ENCODE measurements at places on chromosomes 7 and 10. TPM values are rescaled to one million over a fixed set of nuclear protein-coding genes. Genes with fewer than 3 reads are reported as not detected.

DNA sequence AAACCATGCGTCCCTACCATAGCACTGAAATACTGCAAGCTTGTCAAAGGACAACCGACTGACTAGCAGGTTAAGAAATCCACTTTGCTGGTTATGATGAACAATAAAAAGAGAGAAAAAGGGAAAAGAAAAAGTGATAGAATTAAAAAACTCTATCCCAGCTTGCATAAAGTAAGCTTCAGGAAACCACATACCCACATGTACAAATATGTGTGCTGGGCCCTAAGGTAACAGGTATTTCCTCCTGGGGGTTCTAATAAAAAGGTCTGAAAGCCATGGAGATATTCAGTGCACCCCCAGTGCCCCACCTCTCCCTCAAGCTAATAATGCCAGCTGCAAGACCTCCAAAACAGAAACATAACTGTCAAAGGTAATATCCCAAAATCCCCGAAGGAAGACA is 248.6 kb upstream of the KLF14 start:
- no peak for DNase-seq

Gene DGKB
- polyA plus RNA-seq = 2.5 TPM

- DNase-seq = no peak
Observed at GRCh38 chr10:34049469-34049868, 715.0 kb upstream of the NRP1 start.

GRCh38 chr10:11533328-11533781 is 78.1 kb downstream of the USP6NL start:
- no peak for DNase-seq

GRCh38 chr7:141950806-141951205 is 4.0 kb upstream of the CLEC5A start:
- no peak for DNase-seq

DNA sequence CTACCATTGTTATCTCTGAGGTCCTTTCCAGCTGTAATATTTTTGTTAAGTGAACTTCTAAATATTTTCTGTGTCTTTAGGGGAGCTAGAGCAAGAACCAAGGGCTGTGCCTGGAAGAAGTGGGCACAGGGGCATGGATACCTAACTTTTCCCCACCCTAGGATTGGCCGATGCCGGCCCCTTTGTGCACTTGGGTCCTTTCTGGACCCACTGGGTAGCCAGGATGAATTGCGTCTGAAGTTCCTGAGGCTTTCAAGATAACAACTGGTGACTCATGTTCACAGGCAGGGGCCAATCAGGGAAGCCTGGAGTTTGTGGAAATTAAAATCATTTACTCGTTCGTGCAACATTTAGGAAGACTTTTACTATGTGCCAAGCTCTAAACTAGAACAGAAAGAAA is 758 bp downstream of the DPCD start:
- DNase-seq = no peak

- no peak for DNase-seq
Observed at GRCh38 chr10:74208997-74209396, 58.0 kb downstream of the ADK start.

Gene MET
- 48.2 TPM for polyA plus RNA-seq

- DNase-seq = no peak
Observed at GRCh38 chr7:15752377-15752776, 65.9 kb upstream of the MEOX2 start.

- DNase-seq = no peak
Observed at GRCh38 chr7:43108255-43109011, 4.0 kb upstream of the HECW1 start.

Gene PIP
- not detected for polyA plus RNA-seq

GRCh38 chr7:33745934-33746333 is 159.4 kb upstream of the BMPER start:
- no peak for DNase-seq

DNA sequence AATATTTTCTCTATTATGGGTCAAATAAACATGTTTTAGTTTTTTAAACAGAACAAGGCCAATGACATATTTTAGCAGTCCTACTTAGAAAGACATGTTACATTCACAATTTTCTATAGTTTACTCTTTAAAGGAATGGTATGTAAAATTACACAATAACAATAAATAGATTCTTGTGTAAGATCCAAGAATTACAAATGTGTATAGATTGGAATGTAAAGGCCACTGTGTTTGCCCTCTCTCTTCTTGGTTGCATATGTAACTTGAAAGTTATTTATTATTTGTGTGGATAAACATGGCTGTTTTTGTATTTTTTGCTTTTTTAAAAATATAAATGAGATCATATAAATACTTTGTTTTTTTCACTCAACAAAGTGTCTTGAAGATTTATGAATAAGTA is 979.3 kb upstream of the CELF2 start:
- DNase-seq = no peak

Gene BTAF1
- 51.8 TPM for polyA plus RNA-seq

DNA sequence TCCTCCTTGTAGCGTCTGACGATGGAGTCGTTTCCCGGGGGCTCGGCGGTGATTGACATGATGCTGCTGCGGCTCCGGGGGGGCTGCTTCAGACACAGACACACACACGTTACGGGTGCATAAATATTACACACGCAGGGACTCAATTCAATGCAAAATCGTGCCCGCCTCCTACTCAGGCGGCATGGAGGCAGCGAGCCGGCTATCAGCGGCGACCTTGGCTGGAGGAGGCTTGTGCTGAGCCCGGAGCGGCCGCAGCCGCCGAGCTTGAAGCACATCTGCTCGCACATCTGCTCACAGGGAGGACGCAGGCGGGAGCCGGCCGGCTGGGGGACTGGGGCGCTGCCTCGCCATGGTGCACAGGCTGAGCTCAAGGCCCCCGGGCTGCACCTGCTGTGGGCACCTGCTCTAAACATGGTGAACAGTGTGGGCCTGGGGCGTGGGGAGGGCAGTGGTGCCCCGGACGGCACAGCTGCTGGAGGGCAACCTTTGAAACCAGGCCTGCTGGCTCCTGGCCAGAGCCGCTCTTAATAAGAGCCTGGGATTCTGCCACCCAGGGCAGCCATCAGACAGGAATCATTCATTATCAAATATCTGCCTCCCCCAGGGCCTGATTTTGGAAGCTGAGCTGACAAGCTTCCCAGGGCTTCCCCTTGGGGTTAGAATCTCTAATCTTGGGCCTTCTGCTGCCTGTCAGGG is 84.7 kb upstream of the GNA12 start:
- no peak for DNase-seq

DNA sequence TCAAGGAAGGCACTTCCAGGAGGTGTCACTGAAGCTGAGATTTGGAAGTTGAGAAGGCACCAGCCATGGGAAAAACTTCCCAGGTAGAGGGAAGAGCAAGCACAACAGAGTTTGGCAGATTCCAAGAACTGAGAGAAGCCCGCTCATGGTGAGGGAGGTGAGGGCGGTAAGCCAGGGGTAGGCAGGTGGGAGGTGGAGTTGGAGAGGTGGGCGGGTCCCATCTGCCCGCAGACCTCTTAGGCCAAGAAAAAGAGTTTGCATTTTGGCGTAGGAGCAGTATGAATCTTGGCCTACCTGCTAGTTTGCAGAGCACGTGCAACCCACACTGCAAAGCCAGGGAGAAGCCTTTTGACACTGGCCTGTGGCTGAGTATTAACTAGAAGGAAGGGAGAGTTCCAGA is 18.8 kb downstream of the FRMPD2 start:
- no peak for DNase-seq
